ENCODE measurements at places on chromosomes 1 and 21.

DNA sequence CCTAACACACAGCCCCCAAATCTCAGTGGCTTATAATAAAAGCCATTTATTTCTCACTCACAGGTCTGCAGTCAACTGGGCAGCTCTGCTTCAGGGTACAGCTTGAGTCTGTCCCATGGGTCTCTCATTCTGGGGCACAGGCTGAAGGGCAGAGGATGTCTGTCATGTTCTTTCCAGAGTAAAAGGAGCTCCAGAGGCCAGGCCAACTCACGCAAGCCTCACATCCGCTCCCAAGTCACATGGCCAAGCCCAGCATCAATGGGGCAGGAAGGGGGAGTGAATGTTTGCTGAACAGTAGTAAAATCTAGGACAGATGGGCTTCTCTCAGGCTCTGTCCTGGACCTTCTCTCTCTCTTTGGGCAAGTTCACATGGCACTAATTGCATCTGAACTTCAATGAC is 7.1 kb upstream of the SSBP3 start:
- peak; percentile 20 for DNase-seq

DNA sequence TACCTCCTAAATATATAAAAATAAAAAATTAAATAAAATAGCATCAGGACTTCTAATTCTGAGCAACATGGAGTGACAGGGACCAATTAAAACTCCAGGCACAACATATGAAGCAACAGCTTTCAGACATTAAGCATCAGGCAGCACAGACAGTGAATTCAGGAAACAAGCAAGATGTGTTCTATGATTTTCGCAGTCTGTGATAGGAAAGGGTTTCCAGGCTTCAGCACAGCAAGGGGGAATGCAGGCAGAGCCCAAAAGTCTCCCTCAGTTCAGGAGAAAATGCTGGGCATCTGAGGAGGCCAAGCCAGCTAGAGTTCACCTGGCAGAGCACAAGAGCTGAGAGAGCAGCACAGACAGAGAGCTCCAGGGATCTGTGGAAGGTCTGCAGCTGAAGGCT is 22.2 kb upstream of the CTTNBP2NL start:
- no peak for DNase-seq

DNA sequence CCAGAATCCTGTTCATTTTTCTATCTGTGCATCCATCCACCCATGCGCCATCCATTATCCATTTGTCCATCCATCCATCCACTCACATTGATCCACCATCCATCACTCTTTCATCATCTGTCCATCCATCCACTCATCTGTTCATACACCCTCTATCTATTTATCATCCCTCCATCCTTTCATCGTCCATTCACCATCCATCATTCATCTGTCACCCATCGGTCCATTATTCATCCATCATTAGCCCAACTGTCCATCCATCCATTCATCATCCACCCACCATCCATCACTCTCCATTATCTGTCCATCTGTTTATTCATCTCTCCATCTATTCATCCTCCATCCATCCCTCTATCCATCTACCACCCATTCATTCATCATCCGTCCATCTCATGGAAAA is 125.7 kb upstream of the TMPRSS2 start:
- DNase-seq, result no peak

GRCh38 chr1:37096523-37096922 is 62.2 kb upstream of the GRIK3 start:
- DNase-seq, result no peak

DNA sequence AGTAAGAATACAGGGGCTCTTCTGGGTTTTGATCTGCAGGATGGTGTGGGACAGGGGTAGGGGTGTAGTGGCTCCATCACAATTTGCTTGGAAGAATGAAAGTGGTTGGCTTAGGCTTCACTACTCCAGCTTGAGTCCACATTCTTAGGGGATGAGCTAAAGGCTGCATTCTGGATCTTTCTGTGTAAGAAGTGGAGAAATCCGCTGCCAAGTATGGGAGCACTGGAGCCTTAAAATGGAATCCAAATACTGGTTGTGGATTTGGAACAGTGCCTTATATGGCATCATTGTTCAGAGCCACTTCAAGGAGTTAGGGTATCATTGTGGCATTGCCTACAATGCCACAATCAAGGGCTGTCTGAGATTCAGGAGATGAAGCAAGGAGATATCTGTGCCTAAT is 187.1 kb downstream of the LMO4 start:
- no peak for DNase-seq

GRCh38 chr1:89698624-89699023 is 65.7 kb downstream of the LRRC8C start:
- no peak for DNase-seq

DNA sequence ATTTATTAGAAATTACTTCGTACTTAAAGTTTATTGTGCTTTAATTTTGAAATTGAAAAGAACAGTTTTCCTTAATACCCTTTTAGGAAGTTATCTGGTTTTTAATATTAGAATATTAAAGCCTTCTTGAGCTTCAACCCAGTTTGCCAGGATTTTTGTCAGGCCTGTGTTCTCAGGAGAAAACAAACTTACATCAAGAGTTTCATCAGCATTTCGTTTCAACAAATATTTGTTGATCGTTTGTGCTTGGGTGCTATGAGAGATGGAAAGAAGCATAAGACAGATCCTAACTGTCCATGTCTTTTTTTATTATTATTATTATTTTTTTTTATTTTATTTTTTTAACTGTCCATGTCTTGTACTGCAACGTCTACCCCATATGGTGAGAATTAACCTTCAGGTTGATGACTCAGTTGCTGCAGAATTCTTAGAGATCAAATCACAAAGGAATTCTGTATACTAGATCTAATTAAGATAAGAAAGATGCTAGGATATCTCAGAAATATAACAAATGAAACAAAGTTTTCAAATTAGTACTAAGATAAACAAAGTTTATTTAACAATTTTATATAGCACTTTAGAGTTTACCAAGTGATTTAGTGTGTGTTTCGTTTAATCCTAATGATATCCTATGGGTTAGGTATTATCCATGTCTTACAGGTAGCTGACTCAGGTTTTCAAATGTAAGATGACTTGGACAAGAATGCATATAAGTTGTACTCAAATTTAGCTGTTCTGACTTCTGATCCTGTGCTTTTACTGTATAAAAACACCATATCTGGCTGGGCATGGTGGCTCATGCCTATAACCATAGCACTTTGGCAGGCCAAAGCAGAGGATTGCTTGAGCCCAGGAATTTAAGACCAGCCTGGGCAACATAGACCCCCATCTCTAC is 14.3 kb downstream of the FBXO28 start:
- DNase-seq, result no peak

DNA sequence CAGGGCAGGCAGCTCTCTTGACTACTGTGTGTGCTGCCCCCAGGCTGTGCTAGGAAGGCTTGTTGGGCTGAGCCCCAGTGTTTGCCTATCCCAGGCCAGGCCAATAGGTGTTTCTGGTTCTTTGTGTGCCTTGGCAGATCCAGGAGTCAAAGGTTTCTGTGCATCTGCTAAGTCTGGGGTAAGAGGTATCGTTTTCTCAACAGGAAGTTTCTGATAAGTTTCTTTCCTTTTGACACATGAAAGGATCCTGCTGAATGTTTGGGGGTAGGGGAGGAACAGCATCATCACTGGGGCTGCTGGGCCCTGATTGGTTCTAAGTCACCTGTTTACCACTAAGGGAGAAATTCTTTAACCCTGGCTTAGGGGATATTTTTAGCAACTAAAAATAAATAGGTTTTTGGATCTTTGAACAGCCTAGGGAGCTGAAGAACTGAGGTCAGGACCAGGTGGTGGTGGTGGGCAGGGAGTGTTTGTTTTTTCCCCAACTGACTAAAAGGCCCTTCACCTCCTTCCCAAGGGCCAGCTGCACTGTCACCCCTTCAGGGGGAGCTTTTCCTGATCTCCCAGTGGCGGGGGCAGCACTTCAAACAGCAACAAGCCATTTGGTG is 85.1 kb downstream of the KCNN3 start:
- peak; percentile 30 for DNase-seq

- no peak for DNase-seq
Observed at GRCh38 chr1:201443747-201444146, 22.2 kb upstream of the TNNI1 start.

- no peak for DNase-seq
Observed at GRCh38 chr1:53681351-53681976, 57.5 kb downstream of the GLIS1 start.

DNA sequence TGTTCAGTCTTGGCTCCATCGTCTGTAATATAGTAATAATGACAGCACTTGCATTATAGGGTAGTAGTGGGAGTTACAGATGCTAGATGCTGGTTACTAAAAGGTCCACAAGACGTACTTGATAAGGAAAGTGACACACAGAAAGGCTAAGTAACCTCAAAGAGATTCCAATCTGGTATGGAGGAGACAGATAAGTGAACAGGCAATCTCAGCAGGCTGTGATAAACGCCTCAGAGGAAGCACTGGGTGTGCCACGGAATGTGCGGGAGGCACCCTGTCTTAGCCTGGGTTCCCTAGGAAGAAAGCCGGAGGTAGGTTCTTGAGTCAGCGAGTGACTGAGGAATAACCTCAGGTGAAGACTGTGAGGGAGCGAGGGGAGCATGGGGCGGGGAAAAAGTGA is 4.6 kb upstream of the CTPS1 start:
- no peak for DNase-seq

DNA sequence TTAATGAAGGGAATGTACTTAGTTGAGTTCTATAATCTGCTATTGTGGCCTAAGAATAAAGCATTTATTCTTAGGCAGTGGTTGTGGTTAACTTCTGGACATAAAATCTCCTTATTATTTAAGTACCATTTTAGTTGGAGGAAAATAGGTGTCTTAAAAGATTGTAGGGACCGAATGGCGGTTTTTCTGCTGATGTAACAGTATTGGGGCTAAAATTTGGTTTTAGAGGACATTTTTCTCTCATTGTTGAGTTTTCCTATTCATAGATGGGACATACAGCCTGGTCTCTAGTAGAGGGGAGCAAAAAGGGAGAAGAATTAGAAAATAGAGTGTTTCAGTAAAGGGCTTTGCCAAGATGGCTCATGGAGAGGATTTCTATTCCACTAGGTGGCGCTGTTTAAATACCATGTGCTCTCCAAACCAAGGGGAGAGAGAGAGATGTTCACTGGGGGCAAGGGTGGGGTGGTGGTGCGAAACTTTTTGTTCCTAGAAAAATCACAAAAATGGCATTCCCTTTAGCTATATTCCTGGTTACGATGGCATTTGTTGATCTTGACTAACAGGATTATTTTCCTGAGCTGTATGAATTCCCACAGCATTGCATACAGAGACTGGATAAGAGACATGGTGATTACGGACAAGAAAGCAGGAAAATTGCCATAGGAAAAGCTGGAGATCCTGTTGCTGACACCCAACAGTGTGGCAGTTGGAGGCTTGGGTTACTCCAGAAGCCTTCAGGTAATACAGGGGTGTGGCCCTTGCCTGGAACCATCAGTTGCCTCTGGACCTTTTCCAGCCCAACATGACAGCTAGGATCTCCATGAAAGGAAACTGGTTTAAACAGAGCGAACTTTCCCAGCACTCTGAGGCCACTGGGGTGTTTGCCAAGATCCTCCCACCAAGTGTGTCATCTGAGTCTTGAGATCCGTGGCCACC is 18.2 kb upstream of the FCGR2A start:
- peak; percentile 49 for DNase-seq

DNA sequence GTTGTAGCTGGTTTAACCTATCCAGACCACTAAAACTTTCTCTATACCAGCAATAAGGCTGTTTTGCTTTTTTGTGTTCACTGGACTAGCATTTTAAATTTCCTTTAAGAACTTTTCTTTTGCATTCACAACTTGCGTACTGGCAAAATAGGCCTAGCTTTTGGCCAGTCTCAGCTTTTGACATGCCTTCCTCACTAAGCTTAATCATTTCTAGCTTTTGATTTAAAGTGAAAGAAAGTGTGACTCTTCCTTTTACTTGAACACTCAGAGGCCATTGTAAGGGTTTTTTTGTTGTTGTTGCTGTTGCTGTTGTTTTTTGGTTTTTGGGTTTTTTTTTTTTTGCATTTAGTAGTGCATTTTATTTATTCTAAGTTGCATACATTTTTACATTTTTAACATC is 15.2 kb downstream of the RPAP2 start:
- DNase-seq, result no peak

- no peak for DNase-seq
Observed at GRCh38 chr1:13549521-13549920, 34.1 kb upstream of the PDPN start.

- peak; percentile 36 for DNase-seq
Observed at GRCh38 chr1:2003541-2004131, at the start of gene CFAP74. Gene CFAP74 (minus strand): TSS chr1:2003786. CDS start chr1:1990956, 12,830 bp downstream.

DNA sequence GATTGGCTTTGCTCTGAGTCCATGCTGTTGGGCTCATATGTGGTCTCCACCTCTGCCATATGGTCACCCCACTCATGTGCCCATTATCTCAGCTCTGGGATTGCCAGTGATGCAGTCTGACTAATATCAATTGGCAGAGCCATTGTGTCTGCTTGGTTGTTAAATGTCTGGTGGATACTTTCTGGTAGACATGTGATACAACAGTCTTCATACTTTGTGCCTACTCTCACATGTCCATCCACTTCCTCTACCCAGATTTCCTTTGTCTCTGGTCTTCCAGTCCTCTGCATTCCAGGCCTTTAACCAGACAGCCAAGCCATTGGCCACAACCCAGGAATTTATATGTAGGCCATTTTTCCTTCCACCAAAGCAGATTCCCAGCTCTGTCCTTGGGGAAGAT is 30.8 kb upstream of the DIPK1A start:
- no peak for DNase-seq

DNA sequence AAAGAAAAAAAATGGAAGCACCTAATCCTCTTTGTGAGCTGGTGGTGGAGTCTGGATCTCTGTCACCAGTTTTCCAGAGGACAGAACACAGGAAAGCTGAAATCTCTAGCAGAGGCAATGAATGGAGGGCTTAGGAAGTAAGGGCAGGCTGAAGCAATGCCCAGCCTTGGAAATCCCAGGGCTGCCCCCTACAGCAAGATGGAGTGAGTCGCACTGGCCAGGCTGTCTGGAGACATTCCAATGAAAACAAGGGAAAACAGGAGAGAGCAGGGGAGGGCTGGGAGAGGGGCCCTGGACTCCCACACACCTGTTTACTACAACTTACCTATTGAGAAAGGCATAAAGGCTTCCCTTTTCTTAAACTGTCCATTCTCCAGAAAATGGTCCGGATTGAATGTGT is 25.9 kb downstream of the CYP2J2 start:
- DNase-seq, result no peak

GRCh38 chr1:160078512-160079195 is 2.7 kb upstream of the KCNJ9 start:
- peak; percentile 66 for DNase-seq

- peak; percentile 65 for DNase-seq
Observed at GRCh38 chr1:24929398-24930259, 447 bp downstream of the RUNX3 start.

DNA sequence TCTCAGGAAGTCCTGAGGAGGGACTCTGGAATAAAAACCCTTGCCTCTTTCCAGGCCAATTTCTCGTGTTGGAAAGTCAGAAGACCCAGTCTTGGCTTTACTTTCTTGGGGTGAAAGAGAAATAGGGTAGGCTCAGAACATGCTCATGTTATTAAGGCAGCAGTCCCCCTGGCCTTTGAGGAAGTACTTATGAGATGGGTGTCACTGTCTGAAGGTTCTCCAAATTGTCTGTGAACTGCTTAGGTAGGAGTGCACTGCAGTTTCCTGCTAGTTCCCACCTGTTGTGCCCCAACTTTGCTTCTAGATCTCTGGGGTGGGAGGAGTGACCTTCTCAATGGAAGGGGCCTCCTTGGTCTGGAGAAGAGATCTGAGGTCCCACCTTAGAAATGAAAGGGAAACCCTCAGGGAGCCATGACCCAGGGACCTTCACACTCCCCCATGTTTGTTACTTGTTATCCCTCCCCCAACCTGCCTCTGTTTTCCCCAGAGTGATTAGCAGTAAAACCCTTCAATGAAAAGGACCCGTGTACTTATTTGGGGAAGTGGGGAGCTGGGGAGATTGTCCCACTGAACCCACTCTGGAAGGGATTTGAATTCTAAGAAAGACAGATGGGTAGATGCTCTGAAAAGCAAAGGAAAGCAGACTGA is 5.7 kb downstream of the ZNF691 start:
- DNase-seq, result no peak
